CD8-positive, alpha-beta T cell (primary cell): ENCODE measurements at places on chromosomes 6 and 20. TPM values are rescaled to one million over a fixed set of nuclear protein-coding genes. Genes with fewer than 3 reads are reported as not detected.

Gene TMEM217
- 1.2 TPM for total RNA-seq

Gene FAM83D
- 5.3 TPM for total RNA-seq

Gene ZBTB46
- total RNA-seq: not detected

Gene GINS1
- 0.28 TPM for total RNA-seq

DNA sequence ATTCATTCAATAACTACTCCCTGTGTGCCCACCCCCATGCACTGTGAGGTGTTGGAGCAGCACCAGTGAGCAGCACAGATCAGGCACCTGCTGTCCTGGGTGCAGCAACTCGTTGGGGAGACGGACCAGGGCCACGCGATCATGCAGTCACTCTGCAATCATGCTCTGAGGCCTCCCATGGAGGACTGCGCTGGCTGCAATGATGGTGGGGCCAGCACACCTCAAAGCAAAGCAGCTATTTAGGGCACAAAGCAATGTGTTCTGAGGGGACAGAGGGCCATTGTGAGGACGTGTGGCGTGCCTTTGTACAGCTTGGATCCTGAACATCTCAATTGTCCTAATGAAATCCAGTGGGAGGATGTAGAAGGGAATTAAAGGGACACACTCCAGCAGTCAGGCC is 41.0 kb upstream of the MPC1 start:
- no peak for DNase-seq

DNA sequence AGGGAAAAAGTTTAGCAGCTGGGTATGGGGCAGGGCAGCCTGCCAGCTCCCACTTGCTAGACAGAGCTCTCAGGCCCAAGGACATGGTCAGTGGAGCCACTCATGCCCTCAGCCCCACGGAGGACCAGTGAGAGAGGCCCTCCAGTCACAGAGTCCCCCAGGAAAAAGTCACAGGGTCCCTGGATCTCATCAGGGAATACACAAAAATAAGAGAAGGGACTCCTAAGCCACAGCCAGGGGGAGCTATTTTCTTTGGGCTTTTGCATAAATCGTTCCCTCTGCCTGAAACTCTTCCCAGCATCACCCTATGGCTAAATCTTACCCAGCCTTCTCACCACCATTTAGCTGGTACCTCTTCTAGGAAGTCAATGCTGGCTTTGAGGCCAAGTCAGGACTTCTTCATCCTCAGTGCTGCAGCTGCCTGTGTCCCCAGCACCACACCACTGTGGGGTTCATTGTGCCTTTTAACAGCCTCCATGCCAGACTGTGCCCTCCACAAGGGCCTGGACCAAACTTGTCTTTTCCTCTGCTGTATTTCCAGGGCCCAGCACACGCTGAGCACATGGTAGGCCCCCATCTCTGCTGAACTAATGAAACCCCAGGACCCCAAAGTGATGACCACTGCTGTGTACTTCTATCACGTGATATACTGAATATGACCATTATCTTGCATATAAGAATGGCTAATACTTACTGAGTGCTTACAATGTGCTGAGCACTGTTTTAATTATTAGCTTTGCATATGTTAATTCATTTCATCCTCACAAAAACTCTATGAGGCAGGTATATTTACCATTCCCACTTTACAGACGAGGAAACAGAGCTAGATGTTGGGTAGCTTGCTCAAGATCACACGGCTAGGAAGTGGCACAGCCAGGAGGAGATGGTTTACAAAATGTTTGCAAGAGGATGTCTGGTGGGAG is 2.0 kb downstream of the ZNF335 start:
- DNase-seq: no peak

- no peak for DNase-seq
Observed at GRCh38 chr6:5450073-5450472, 188.8 kb downstream of the FARS2 start.

GRCh38 chr6:1802491-1803395 is 193.0 kb downstream of the FOXC1 start:
- no peak for DNase-seq

- DNase-seq: no peak
Observed at GRCh38 chr6:102387326-102388033, 994.0 kb downstream of the GRIK2 start.

- no peak for DNase-seq
Observed at GRCh38 chr6:14518515-14519217, 401.1 kb downstream of the CD83 start.

GRCh38 chr6:8057793-8058192 is 6.4 kb downstream of the BLOC1S5 start:
- no peak for DNase-seq

DNA sequence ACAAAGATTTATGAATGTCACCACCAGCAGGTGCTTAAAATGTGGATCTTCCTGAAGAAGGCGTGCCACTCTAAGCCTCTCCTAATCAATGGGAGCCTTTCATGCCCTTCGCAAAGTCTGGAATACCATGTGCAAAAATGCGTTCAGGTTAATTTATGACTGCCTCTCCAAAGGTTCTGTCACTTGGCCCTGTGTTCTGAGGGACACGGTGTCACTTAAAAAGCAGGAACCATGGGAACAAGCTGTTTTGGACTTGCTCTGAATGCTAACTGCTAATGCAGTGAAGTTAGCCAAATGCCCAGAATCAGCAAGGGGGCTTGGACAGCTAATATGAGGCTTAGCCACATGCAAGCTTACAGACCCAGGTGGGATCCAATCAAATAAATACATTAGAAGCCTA is 250.3 kb downstream of the TSHZ2 start:
- no peak for DNase-seq
